Activated naive CD4-positive, alpha-beta T cell treated with anti-CD3 and anti-CD28 coated beads, Interleukin-2, amount 10 ng/mL, durations not matched to agents 7 days and 5 days (primary cell): ENCODE measurements at places on chromosomes 13 and 19.
A peak's percentile ranks its signal among the peaks of the same experiment; 100 is the strongest.

GRCh38 chr13:106083620-106084350, 451.7 kb downstream of the EFNB2 start:
- no peak for DNase-seq

DNA sequence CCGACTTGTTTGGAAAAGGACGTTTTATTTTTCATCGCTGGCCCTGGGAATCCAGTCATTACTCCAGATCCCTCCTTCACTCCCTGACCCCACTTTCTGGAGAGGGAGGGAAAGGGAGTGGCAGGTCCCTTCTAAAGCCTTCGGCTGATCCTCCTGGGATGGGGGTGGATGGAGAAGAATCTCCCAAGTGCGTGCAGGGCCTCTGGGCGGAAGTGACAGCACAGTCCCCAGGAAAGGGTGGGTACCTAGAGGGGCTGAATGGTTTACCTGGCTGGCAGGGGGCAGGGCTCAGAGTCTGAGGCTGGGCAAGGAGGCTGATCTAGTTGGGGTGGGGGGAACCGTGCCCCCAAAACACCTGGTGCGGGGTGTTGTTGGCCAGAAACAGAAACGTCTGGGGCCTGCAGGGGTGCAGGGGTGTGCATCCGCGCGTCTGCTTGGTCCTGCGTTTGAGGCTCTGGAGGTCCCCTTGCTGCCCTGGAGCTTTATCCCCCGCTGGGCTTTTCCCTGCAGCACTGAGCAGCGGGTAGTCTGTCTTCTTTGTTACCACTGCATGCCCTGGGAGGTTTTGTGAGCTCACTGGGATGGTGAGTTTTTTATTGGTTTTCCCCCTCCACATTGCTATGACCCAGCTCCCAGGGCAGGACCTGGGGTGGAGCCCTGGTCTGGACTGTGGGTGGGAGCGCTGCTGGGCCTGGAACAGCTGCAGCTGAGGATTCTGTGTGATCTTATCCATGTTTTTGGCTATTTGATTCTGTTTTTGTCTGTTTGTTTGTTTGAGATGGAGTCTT, 3.0 kb upstream of the ZNF628 start:
- DNase-seq = no peak

- no peak for DNase-seq
Observed at GRCh38 chr19:54310543-54310942, 2.4 kb downstream of the LILRA5 start.

GRCh38 chr13:32165796-32166195, 134.2 kb downstream of the FRY start:
- no peak for DNase-seq

DNA sequence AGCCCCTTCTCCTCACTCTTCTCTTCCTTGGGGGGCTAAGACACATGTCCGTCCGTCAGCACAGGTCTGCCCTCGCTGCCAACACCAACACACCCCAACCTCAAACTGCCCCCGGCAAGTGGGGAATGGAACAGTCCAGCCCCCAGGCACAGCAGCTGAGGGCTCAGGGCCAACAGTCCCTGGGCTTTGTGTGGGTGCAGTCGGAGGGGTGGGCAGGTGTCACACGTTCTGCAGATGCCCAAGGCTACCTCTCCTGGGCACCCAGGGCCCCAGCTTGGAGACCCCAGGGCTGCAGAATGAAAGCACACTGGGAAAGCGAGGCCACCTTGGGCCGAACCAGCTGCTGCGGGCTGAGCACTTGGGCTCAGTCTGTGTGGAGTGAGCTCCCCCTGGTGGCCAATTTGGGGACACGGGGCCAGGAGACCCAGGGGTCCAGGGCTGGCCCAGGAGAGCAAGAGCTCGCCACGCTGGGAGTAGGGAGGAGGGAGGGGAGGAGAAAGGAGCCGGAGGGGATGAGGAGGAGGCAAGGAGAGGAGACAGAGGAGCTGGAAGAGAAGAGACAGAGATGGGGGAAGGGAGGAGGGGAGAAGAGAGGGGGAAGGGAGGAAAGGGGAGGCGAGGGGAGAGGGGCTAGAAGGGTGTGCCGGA, 14.0 kb upstream of the ATP8B3 start:
- peak; percentile 85 for DNase-seq

GRCh38 chr19:11736696-11737095, 2.0 kb downstream of the ZNF823 start:
- DNase-seq = no peak

DNA sequence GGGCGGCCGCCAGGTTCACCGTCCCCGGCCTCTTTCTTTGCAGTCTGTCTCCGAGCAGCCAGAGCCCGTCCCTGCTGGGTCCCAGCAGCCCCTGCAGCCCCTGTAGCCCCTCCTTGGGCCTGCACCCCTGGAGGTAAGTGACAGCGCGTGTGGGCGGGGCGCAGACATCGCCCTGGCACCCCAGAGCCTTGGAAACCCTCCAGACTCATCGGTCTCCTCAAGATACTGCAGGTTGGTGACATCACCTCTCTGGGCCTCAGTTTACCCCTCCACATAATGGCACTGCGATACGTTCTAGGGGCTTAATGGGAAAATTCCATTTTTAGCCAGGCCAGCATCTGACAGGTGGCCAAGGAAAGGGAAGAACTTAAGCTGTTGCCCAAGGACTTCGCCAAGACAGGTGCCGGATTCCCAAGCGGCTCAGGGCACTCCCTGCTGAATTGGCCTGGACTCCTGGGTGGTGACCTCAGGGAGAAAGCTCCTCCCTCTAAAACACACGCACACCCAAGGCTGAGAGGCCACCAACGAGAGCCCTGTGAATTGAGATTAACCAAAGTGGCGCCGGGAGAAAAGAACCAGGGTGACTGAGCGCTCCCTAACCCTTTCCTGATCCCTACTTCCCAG, 13.1 kb downstream of the MAST3 start:
- DNase-seq = no peak

DNA sequence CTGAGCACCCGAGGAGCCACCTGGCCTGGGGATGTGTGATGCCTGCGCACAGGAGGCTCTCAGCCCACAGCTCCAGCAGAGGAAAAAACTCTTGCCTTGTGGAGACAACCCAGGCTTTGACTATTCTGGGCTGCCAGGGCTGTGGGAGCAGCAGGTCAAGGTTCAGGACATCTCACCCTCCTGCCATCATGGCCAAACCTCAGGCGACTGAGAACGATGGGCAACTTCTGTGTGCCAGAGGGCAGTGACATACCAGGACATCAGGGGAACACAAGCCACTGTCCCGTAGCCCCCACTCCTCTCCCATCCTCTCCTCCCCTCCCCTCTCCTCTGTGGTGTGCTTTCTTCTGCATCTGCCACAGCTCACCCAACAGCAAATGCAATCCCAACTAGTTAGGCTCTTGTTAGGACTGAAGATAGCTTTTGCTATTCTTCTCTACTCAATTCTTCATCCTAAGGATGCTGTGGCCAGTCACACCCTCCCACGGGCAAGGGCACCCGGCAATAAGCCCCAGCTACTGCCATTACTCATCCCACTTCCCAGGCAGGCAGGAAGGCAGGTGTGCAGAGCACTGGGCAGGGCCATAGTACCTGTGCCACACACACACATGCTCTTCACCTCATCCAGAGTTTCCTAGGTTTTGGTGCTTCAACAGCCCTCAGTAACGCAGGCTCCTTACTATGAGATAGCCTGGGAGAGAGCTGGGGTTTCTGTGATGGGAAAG, 16.8 kb downstream of the ELL start:
- no peak for DNase-seq

- DNase-seq = no peak
Observed at GRCh38 chr19:50801107-50801506, 10.9 kb downstream of the ACP4 start.

DNA sequence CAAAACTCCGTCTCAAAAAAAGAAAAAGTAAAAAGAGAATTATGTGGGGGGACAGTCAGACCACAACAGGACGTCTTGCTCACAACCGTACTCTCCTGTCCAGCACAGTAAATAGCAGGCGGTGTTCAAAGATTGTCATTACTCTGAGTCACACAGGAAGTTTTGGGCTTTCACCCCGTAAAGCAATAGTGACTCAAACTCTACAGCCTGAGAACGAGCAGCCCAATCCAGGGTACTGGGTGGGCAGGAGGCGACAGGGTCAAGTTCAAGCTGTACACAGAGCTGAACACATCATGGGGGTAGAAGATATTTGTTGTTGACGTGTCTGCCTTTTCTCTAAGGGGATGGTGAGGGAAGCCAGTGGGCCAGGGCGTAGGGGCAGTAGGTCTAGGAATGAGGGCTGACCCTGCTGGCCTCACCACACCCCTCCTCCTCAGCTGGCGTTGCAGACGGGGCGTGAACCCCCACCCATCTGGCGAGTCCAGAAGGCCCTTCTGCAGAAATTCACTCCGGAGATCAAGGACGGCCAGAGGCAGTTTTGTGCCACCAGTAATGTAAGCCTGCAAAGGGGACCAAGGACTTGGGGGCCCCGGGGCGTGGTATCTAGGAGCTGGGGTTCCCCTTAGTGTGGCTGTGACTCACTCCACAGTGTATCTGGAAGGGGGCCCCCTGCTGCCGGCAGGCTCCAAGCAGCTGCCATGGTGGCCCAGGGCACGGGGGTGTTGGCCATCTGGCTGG, 23.3 kb downstream of the PRR12 start:
- no peak for DNase-seq

DNA sequence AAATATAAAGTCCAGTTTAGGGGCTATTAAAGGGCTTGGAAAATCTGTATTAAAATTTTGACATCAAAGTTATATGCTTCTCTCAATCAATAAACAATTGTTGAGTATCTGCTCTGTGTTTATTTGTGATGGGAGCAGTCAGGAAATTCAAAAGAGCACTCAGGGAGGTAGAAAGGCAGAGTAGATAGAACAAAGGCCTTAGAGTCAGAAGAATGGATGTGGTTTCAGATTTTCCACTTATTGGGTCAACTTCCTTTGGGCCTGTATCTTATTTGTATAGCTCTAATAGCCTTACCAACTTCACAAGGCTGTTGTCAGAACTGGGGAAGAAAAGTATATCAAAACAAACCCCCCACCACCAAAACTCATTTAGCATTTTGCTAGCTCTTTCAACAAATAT, 302.6 kb downstream of the SPRY2 start:
- no peak for DNase-seq

- DNase-seq = peak; percentile 65
Observed at GRCh38 chr13:110714797-110715394, 1.4 kb downstream of the ING1 start.

DNA sequence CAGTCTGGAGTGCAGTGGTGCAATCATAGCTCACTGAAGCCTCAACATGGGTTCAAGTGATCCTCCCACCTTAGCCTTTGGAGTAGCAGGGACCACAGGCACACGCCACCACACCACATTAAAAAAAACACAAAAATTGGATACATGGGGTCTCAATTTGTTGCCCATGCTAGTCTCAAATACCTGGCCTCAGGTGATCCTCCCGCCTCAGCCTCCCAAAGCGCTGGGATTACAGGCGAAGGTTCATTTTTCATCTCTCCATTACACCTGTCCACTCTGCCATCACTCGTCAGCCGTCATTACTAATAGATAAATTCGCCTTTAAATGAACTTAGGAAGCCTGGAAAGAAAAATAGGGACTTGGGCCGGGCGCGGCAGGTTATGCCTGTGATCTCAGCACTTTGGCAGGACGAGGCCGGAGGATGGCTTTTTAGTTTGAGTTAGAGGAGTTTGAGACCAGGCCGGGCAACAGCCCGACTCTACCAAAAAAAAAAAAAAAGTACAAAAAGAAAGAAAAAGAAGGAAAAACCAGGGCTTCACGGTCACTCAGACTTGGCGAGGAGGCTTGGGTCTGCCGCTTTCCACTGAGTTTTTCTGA, 685 bp upstream of the SUPT5H start:
- DNase-seq = no peak

DNA sequence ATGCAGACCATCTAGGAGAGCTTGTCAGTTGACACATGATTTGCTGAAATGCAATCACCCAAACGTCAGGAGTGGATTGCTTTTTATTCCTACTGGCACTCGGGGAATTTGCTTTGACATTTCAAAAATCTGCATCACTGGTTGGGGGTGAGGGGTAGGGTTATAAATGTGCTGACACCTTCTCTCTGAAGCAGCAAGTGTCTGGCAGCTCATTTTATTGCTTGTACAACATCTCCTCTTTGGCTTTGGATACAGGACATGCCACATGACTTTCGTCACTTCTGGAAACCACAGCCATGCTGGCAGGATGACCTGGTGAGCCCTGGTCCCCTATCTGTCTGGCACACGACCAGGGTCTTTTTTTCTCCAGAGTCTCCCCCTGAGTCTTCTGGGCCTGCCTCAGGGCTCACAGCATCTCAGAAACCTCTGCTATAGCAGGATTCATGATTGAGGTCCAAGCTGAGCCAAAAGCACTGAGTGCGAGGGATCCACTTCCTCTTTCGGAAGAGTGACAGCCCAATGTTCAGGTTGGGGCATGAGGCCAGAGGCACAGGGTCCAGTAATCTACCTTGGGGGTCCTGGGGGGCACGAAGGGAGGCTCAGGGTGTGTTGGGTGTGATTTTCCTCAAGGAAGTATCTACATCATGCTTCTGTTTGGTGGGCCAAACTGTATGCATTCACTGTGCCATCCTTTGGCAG, 60.1 kb downstream of the HSPH1 start:
- DNase-seq = no peak

DNA sequence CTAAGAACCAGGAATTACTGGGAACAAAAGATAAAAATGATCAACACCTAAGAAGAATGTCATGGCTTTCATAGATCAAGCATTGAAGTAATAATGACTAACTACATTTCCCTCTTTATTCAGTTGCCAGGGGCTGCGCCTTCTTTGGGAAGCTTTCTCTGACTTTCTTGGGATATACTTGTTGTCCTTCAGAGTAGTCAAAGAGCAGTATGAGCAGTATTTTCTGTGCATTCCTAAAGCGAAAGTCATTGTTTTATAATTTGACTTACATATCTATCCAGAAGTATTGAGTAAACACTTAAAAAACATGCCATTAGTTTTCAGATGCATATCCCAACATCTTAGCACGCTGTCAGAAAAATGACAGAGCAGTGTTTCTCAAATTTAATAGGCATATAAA, 2412.4 kb downstream of the PCDH9 start:
- DNase-seq = no peak

DNA sequence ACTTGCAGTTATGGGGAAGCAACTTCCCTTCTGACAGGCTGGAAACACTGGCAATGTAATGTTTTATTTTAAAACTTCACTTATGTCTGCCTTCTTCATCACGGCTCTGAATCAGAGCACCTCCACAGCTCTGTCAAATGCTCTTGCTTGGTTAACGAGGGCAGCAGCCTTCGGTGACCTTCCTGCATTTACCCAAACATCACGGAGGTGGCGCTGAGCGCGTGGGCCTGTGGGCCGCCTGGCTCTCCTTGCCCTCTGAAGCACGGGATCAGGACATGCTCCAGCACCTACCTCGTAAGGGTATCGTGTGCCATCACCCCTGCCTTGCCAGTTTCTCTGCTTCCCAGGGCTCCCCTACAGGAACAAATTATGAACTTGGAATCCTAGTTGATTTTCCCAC, 310.0 kb downstream of the TEX29 start:
- no peak for DNase-seq

GRCh38 chr13:102183509-102184182, 218.2 kb downstream of the FGF14 start:
- DNase-seq = no peak

DNA sequence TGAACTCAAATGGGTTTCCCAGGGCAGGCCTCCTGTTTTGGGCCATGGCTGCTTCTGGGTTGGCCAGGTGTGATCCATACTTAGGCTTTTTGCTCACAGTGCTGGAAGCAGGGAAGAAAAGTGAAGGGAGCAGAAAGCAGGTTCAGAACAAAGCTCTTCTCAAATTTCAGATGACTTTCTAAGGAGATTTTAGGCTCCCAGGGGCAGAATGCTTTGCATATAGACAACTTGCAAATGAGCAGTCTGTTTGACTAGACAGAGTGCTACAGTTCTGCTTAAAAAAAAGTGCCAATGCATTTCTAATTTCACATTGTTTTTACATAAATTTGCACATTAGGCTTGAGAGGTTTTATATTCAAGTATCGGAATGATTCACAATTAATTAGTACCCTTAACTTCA, 2.6 kb upstream of the SLC10A2 start:
- DNase-seq = no peak
